Fibroblast of skin of abdomen (primary cell): ENCODE measurements at places on chromosomes 4 and X.

GRCh38 chrX:11557120-11557519 is 108.6 kb downstream of the ARHGAP6 start:
- DNase-seq = peak; percentile 68

DNA sequence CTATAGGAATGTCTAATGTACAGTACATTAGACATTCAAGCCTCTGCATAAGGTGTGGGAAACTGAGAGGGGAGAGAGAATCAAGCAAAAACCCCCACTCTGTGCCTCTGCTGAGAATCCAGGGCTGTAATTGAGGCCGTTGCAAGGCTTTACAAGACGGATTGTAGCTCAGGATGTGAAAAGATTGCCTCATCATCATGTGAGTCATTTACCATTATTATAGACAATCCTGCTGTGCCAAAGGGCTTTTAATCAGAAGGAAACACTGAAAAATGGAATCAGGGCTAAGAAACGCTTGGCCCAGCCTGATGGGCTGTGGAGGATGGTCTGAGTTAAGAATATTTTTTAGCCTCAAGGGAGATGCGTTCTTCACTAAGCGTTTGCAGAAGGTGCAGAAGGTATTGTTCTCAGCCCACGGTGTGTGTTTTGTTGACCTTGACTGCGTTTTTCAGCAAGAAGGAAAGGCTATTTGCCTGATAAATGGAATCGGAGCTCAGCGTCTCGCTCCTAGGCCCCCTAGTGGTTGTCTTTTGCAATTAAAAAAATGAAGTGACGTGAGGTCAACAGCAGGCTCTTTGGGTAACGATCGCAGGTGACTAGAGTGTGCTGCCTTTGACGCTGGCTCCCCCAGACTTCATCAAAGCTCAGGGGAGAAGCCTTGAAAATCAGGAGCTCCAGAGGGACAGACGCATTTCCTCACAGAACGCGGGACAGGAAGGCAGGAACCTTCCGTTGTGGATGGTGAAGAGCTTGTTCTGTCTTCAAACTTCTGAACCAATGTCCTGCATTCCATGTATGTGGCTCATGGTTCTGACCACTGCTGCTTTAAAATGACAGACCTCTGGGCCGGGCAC is 18.1 kb upstream of the CHRNA9 start:
- DNase-seq = peak; percentile 94

DNA sequence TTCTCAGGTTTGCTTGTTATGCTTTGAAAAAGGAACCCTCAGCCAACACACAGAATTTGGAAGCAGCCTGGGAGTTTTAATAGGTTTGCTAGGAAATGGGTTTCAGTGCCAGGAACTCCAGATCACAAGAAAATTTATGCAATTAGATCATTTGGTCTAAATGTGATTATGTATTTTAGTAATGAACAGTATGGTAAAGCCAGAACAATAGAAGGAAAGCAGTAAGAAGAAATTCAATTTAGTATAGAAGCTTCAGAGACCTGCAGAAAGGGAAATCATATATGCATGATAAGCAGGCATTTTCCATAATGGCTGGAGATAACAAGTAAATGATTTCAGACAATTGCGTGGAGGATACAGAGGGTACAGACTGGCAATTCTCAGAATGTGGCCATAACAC is 184.7 kb downstream of the KCNIP4 start:
- no peak for DNase-seq

DNA sequence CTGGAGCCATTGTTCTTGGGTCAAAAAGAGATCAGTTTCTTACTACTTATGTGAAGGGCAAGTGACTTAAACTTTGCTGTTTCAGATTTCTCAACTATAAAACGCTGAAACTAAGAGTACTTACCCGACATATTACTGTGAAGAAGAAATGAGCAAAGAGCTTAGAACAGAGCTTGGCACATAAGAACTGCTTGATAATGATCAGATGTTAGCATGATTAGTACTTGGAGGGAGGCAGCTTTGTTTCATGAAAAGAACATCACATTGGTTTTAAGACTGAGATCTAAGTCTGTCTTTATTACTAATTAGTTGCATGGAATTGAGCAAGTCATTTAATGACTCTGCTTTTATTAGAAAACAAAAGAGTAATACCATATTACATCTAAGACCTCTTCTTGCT is 169.1 kb downstream of the ARHGAP24 start:
- no peak for DNase-seq

GRCh38 chrX:68599256-68600152 is 48.0 kb upstream of the STARD8 start:
- no peak for DNase-seq

DNA sequence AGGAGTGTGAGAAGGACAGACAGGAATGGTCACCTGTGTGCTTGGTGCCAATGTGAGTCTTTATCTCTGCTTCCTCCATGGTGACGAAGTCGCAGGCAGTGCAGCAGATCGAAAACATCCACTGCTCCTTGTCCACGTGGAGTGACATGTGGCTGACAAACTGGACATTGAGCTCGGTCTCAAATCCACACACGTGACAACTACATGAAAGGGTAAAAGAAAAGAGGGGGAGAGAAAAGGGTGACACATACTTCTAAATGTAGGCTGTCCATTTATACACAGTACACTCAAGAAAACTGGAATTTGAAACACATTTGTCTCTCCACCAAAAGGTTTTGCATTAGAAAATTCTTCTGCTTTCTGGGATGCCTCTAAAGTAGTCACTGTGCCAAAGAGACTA is 94.5 kb downstream of the C4orf51 start:
- DNase-seq = no peak

DNA sequence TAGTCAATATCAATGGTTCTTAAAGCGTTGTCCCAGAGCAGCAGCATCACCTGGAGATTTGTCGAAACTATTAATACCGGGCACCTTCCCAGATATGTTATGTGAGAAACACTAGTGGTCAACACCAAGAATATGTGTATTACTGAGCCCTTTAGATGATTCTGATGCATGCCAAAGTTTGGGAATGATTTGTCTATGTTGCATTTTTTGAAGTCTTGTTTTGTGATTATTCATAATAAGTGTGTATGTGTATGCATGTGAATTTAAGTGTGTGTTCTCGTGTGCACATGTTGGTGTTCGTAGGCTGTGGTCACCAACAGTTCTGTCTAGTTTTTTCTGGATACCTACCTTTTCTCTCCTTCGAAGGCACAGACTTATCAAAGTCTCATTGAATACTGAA is 749.4 kb downstream of the GRID2 start:
- DNase-seq = no peak

DNA sequence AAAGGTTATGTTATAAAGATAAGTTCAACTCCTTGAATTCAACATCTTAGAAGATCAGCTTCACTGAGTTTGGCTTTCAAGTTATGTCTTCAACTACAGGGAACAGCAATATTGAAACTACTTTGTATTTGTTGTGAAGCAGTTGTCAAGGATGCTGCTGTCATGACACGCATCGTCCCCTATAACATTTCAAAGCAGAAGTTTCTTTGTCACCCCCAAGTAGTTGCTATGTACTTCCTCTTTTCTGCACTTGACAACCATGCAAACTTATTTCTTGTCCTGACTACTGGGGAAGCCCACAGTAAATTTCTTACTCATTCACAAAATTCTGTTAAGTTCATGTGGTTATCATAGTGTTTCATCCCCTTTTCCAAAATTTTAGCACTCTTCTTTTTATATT is 14.3 kb downstream of the ANTXR2 start:
- no peak for DNase-seq

GRCh38 chr4:40886931-40887763 is 137.4 kb downstream of the NSUN7 start:
- peak; percentile 11 for DNase-seq

DNA sequence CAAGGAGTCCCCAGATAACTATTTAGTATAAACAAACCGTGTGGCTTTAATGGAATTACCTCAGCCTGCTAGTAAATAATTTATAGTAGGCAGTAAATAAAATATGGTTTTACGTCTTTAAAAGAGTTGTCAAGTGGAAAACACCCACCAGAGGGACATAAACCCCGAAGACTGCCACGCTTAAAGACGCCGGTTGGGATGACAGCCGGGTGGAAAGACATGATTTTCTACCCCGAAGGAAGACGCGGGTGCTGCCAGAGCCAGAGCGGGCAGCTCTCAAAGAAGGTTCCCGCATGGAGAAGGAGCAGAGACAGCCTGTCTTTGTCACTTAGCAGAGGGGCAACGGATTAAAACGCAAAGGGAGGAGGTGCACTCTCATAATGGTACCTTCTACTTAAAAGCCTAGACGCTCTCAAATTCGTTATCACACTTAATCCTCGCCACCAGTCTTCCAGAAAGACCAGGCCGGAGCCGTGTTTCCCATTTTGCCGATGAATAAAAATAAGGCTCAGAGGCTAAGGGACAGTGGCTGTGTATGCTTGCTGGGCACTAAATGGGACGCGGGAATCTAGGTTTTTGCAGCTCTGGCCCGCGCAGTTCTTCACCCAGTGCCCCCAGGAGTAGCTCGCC is 140.5 kb upstream of the ZIC3 start:
- no peak for DNase-seq

DNA sequence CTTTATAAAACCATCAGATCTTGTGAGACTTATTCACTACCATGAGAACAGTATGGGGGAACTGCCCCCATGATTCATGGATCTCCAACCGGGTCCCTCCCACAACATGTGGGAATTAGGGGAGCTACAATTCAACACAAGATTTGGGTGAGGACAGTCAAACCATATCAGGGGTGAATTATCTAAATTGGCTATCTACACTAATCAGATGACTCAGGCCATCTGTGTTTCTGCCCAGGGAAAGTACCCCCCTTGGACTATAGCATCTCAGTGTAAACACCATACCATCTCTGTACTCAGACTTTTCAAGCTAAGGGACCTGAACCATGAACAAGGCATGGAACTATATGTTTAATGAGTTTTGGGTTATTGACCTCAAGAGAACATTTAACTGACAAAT is 76.8 kb downstream of the LNX1 start:
- no peak for DNase-seq

DNA sequence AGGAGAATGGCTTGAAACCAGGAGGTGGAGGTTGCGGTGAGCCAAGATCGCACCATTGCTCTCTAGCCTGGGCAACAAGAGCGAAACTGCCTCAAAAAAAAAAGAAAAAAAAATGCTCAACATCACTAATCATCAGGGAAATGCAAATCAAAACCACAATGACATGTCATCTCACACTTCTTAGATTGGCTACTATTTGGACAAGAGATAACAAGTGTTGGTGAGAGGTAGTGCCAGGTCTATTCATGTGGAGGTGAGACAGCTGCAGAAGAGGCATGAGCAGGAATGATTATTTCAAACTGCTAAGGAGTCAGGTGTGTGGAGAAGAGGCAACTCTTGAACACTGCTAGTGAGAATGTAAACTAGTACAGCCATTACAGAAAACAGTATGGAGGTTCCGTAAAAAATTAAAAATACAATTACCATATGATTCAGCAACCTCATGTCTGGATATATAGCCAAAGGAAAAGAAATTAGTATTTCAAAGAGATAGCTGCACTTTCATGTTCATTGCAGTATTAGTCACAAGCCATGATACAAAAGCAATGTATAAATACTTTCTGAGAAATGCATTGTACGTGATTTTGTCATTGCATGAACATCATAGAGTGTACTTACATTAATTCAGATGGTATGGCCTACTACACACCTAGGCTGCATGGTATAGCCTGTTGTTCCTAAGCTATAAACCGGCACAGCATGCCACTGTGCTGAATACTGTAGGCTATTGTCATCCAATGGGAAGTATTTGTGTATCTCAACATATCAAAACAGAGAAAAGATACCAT is 75.3 kb downstream of the TMEM144 start:
- DNase-seq = no peak

DNA sequence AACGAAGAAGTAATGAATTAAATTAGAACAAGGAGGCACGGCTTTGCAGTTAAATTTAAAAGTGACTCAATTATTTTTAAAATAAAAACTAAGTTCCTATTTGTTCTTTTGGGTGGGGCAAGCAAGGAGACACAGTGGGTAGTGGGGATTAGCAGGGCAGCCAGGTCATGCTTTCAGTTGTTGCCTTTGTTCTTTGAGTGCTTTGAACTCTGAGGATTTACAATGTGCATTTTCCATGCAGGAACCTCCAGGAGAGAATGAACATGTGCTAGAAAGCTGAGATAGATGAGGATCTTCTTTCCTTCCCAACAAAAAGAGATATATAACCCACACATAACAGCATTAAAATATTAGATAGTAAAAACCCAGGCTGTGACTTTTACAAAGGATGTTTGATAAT is 420.4 kb upstream of the CTSO start:
- peak; percentile 7 for DNase-seq
